WTC11 (cell line): ENCODE measurements at places on chromosomes 3 and 15.
A peak's percentile ranks its signal among the peaks of the same experiment; 100 is the strongest.

DNA sequence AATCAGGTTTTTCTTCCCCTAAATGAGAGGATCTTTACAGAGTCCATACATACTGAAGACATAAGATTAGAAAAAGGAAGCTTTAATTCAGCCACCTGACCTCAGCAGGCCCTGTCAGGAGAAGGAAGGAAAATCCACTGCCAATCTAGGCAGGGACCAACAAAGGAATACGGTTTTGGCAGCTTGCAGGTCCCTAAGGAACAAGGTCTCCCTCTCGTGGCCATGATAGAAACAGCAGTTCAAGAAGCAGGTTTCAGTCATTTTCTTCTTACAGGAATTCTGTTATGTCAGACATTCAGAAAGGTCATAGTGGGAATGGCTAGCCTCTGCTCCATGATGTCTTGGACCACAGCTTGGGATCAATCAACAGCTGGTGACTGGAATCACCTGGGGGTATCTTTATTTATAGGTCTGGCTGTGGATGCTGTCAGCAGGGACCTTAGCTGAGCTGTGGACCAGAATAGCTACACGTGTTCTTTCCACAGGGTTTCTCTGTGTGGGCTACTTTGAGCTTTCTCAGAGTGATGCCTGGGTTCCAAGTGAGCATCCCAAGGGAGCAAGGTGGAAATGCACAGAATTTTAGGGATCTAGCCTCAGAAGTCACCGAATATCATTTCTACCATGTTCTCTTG is 9.4 kb upstream of the CMSS1 start:
- peak; percentile 59 for DNase-seq

DNA sequence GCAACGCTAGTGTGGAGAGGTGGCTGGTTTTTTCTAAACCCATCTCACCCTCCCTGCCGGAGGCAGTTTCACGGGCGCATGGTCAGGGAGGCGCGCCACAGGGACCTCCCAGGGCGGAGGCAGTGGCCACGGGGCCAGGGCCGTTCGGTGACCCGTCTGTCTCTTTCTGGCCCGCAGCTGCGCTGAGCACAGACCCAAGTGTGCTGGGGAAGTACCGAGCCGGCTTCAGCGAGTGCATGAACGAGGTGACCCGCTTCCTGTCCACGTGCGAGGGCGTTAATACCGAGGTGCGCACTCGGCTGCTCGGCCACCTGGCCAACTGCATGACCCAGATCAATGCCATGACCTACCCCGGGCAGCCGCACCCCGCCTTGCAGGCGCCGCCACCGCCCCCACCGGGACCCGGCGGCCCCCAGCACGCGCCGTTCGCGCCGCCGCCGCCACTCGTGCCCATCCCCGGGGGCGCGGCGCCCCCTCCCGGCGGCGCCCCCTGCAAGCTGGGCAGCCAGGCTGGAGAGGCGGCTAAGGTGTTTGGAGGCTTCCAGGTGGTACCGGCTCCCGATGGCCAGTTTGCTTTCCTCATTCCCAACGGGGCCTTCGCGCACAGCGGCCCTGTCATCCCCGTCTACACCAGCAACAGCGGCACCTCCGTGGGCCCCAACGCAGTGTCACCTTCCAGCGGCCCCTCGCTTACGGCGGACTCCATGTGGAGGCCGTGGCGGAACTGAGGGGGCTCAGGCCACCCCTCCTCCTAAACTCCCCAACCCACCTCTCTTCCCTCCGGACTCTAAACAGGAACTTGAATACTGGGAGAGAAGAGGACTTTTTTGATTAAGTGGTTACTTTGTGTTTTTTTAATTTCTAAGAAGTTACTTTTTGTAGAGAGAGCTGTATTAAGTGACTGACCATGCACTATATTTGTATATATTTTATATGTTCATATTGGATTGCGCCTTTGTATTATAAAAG is 1.8 kb downstream of the HES1 start:
- DNase-seq: peak; percentile 60

DNA sequence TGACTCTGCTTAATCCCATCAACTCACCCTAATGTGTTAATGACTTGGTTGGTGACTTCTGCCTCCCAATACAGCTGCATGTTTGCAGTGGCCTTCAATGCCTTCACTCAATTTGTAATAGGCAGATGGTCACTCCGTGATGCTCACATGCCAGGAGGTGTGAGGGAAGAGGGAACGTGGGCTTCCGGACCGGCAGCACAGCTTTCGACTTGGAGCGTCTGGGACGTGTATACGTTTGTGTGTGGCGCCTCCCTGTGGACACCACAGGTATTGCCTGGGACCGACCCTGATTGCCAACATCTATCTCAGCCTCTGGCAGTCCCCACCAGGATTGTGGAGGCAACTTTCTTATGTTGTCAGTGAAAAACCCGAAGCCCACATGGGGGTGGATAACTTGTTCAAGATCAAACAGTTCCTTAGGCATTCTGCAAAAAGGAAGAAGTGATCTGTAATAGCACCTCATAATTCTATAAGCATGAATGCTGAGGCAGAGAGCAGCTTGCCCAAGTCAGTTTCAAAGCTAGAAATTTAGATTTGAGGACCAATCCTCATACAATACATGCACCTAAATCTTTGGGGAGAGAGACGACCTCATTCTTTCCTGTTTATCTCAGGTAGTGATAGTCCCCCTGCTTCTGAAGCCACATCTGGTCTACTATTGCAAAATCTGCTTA is 16.9 kb downstream of the MRPL46 start:
- peak; percentile 95 for DNase-seq

DNA sequence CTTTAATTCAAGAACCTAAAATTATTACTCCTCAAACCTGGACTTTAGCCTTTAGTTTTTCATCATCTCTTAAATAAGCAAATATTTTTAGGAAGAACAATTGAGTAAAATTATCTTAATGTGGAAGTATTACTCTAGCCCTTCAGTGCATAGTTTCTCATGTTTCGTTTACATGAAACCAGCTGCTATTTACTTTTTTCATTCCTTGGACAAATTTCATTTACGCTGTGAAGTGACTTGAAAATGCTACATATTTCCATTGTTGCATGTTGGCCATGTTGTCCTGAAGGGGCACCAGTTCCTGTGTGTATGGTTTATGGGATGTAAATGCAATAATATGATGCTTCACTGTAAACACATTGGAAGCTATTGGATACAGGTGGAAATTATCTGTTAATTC is 49.9 kb downstream of the SLC25A26 start:
- no peak for DNase-seq

DNA sequence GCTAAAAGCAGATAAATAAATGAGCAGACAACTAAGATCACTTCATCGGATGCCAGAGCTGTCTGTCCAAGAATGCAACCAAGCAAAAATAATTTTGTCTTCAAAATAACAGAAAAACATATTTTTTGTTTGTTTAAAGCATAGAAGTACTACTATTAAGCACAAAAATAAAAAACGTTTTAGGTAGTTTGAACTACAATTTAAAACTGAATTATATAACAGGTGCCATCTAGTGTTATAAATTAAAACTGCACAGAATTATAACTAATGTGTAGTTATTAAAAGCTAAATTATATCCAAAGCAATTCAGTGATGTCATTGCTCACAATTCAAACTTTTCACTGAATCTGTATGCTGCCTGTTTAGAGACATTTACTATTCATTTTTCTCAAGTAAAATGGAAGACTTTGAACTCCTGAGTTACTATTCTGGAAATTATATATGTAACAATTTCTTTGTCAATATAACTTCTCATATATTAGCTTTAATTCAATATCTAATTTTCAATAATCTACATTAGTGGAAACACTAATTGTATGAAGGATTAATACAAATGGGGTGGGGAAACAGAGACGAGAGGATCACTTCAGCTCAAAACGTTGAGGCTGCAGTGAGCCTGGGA is 29.5 kb downstream of the LINS1 start:
- no peak for DNase-seq

GRCh38 chr15:97977734-97978133 is 17.2 kb downstream of the ARRDC4 start:
- DNase-seq: no peak

DNA sequence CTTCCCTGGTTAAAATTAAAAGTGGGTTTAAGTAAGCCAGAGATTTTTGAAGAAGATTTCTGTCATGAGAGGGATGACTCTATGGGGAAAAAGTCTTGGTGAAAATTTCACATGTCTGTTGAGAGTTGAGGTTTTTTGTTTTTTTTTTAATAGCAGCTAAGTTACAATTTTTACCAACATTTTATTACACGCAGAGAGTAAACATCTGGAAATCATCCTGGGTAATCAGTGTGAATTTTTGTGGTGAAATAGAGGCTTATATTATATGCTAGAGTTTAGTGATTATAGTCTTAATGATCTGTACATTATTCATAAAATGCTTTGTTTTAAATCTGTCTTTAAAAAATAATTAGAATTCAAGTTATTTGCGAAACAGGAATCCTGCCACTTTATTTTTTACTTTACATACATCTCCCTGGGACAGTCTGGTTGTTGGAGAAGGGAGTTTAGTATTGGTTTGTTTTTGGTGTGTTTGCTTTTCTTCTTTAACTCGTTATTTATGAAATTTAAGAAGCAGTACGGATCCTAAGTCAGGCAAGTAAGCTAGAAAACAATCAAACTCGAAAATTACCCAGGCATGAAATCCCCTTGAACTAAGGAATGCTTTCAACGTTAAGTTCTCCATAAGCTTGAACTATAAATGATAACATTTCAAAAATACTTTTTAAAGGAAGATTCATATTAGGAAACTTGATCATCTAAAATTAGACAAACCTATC is 143.4 kb upstream of the TSC22D2 start:
- DNase-seq: no peak

DNA sequence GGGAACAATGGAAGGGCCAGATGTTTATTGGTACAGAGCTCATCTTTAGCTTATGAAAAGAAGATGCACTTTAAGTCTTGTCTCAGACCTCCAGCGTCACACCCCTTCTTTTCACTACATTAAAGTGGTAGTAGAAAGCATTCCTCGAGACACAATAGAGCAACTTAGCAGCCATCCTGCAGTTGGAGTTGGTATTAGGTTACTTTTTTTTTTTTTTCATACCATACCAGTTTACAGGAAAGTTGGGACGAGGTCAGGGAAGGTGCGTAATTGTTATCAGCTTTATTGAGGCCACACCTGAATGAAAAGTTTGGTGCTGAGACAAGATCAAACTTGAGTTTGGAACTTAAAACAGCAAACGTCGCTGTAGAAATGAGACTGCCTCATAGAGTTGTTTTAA is 203.8 kb downstream of the SOX2 start:
- no peak for DNase-seq

DNA sequence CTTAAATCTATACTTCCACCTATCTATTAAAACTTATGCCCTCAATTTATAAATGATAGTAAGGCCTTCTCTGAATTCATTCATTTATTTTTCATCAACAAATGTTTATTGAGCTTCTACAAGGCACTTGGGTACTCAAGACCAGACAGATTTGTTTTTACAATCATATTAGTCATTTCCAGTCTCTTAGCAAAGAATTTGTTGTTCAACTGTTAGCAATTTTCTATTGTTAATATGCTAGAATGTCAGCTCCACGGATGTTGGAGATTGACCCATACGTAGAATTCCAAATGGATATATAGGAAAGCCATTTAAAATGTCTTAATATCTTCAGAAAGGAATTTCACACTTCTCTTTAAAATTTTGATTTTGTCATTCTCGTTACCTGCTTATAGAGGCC is 36.7 kb downstream of the ZBTB38 start:
- no peak for DNase-seq

GRCh38 chr3:47022641-47023071 is 43.2 kb downstream of the NBEAL2 start:
- no peak for DNase-seq

DNA sequence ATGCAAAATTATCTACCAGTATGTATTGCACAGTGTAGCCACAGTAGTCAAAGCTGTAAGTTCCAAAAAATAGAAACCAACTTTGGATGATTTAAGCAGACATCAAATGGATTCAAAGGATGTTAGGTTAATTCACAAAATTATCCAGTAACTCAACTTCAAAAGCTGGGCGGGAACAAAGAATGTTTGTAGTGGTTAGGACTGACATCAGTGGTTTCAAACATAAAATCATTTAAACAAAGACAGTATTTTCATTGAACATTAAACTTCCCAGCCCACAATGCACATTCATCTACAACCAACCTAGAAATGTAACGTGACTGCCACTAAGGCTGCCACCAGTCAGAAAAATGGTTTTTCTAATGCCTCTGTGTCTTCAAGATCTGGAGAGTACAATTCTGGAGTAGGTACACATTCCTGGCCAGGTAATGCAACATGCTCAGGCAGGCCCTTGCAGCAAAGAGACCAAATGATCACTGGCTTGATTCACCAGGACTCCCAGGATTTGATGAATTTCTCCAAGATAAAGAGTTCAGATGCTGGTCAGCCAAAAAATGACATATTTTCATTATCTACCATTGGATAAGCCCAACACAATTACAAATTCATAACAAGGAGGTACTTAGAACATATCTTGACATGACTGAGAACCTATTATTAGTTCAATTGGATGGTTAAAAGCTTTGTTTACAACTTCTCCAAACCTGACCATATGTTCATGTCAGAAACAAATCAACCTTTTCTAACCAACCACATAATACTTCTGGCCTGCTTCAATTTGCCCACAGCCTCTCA is 189.8 kb upstream of the CNTN4 start:
- no peak for DNase-seq

- peak; percentile 45 for DNase-seq
Measured at GRCh38 chr3:16828815-16829214, 55.9 kb upstream of the PLCL2 start.

GRCh38 chr3:195201295-195201694 is 69.7 kb downstream of the XXYLT1 start:
- no peak for DNase-seq

DNA sequence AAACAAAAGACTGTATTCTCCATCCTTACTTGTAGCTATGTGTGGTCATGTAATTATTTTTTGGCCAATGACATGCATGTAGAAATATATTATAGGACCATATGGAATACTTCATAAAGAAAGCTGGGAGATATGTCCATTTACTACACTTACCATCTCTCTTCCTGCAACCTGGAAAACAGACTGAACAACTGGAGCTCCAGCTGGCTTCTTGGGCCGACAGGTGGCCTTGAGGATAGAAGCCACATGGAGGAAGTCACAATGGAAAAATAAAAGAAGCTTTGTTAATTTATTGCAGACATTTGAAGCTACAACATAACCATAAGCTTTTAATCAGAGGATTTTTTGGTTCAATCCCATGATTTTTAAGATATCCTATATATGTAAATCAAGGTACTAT is 167.9 kb upstream of the CBLB start:
- no peak for DNase-seq

- DNase-seq: no peak
Measured at GRCh38 chr3:74145277-74145676, 469.2 kb downstream of the CNTN3 start.

- no peak for DNase-seq
Measured at GRCh38 chr3:112425858-112426750, 73.2 kb downstream of the BTLA start.

DNA sequence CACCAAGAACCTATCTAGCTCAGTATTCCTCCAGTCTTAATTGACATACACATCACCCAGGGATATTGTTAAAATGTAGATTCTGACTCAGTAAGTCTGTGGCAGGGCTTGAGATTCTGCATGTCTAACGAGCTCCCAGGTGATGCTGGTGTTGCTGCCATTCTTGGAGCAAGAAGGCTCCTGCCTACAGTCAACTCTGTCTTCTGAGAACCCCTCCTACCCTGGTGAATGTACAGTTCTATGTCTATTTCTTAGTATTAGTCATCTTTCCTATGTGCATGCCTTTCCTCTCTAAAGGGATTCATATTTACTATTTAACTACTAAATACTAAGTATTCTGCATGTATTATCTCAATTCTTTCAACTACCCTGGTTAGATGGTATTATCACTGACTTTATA is 268.7 kb downstream of the EDEM1 start:
- DNase-seq: no peak

GRCh38 chr3:188147782-188148181 is 6.2 kb upstream of the LPP start:
- DNase-seq: no peak

- DNase-seq: peak; percentile 53
Measured at GRCh38 chr15:100880139-100880896, 687 bp downstream of the ALDH1A3 start.
